ENCODE measurements at places on chromosomes 2 and 18. TPM values are rescaled to one million over a fixed set of nuclear protein-coding genes. Genes with fewer than 3 reads are reported as not detected.
A peak's percentile ranks its signal among the peaks of the same experiment; 100 is the strongest.

Gene RRM2
- 29.1 TPM for total RNA-seq

DNA sequence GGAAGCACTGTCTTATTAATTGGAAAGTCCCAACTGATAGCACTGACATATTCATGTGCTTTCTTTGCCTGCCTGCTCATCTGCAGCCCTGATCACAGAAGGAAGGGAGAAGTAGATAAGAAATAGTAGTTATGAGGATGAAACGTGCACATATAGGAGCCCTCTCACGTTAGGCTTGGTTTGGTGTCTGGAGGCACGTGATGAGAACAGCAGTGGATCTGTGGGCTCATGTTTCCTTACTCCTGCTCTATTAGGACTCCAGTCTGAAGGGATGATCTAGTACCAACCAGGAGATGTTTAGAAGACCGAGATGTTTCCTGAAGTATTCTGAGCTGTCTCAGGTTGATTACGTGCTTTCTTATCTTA lies 84.9 kb downstream of the MAP4K4 start:
- no peak for DNase-seq

Gene BCL11A
- total RNA-seq, result 0.64 TPM

GRCh38 chr2:196617430-196617829 lies 22.1 kb upstream of the CCDC150 start:
- no peak for DNase-seq

DNA sequence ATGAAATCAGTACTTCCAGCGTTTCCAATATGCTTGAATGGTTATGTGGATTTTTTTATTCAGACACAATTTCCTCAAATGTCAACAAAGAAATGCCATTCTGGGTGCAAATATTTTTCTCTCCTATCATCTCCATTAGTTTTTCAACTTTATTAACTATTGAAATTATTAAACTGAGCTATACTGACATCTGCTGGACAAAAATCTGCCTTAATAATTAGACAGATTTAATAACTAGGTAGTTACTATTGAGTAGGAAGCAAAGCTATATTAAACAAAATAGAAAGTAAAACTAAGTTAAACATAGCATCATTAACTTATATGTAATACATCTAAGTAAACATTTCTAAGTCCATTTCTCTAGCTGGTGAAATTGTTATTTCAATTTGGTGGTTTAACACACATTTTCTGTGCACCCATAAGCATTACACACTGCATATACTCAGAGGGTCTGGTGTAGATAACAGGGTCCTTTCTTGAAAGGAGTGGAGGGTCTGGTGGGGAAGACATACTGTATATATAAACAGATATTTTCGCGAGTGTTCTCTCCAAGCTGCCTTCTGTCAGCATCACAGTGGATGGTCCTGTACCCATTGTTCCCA lies 77.0 kb downstream of the LANCL1 start:
- peak; percentile 19 for DNase-seq

Gene PTPRM
- 32.3 TPM for total RNA-seq

- DNase-seq, result no peak
These were observed 127.8 kb downstream of the MBP start for GRCh38 chr18:77004555-77005380.

Gene CDH7
- total RNA-seq, result not detected

- DNase-seq, result no peak
These were observed 52.6 kb downstream of the IL1R2 start for GRCh38 chr2:102044235-102044896.

DNA sequence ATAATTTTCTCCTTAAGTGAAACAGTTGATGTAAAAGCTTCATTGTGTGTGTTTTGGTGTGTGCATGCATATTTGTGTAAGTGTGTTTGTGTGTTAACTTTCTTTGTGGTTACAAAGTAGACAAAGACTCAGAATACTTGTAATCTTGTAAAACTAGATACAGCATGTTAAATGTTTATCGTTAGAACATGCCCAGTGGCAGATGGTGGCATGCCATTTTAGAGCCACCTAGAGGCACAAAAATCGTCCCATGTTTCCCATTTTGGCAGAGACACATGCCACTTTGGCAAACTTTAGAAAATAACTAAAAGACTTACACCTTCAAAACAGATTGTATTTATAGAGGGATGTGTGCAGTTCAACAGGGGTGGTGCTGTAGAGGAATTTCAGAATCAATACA lies 224.1 kb downstream of the LRP1B start:
- DNase-seq, result no peak

Gene PIEZO2
- total RNA-seq, result 343 TPM

DNA sequence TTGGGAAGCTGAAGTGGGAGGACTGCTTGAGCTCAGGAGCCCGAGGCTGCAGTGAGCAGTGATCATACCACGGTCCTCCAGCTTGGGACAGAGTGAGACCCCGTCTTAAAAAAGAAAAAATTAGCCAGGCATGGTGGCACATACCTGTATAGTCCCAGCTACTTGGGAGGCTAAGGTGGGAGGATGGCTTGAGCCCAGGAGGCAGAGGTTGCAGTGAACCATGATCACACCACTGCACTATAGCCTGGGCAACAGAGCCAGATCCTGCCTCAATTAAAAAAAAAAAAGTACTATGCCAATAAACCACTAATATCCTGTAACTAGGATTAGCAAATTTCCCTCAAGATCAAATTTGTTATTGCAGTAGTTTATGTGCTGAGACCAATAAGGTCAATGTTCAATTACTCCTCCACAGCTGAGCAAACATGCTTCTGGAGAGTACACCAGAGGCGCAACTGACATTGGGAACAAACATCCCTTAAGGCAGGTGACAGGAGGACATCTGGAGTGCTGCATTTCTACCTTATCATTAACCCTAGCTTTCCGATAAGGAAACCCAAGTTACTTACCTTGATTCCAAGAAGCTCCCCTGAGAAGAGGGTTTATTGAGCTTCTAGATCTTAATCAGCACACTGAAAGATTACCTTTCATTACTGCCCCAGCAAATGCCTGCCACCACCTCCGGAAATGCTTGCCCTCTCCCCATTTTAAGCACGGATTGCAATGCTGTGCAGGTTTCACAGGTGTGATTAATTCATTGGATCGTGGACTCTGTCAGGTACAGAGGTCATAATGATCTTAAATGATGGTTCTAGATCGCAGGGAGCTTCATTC lies 26.2 kb downstream of the MGAT4A start:
- DNase-seq, result no peak

GRCh38 chr2:164722616-164723338 lies 101.5 kb upstream of the GRB14 start:
- DNase-seq, result peak; percentile 7

DNA sequence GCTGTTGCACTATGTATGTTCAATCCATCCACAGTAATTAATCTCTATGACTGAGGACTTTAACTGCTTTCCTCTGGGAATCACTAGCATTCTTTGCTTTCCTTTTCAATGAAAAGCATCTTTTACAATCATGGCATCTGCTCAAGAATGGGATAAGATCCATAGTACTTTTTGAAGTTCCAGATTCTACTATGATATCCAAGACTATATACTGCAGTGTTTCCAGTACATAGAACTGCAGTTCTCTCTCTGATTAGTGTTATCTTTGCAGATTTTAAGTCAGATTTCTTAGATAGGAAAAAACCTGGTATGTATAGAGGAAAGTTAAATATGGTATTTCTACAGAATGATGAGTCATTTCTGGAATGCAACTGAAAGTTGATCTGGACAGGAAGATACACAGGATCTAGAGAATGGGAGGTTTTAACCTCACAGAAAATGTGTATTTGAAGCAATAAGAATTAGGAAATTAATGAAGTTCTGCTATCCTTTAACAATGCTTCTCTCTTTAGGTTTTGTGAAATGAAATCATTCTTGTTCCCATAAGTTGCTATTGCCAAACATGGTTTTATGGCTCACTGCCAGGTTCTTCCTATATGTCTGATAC lies 670.7 kb downstream of the ERBB4 start:
- peak; percentile 75 for DNase-seq

DNA sequence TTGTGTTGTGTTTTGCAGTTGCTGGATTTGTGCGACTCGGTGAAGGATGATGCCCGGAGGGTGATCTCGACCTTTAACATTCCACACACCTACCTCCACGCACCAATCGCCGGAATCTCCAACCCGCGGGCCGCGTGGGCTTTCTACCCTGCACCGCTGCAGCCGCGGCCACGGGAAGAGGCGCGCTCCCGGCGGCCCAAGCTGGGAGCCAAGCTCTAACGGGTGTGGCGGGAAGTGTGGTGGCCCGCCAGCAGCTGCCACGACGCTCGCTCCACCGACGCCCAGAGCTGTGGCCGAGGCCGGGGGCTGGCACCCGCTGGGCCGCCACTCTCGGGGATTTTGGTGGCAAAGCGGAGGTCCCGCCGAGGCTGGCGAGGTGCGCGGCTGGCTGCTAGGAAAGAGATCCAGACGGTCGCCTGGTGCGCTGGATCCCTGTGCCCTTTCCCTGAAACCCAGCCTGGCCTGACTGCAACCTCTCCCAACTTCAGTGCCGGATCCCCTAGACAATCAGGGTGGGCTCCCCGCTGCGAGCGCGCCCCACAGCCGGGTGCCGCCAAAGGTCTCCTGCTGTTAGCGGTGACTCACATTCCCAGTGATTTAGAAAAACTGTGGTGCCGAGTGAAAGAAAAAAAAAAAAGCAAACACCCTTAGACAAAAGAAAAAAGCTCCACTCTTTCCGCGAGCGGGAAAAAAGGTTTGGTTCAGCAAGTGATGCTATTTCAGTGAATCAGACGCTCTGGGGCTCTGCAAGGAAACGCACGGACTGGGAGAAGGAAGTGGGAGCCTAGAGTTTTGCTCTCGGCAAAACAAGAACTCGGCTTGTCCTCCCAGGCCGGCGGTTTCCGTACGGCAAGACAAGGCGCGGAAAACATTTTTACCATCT lies 2.9 kb upstream of the BCL2L11 start:
- no peak for DNase-seq

DNA sequence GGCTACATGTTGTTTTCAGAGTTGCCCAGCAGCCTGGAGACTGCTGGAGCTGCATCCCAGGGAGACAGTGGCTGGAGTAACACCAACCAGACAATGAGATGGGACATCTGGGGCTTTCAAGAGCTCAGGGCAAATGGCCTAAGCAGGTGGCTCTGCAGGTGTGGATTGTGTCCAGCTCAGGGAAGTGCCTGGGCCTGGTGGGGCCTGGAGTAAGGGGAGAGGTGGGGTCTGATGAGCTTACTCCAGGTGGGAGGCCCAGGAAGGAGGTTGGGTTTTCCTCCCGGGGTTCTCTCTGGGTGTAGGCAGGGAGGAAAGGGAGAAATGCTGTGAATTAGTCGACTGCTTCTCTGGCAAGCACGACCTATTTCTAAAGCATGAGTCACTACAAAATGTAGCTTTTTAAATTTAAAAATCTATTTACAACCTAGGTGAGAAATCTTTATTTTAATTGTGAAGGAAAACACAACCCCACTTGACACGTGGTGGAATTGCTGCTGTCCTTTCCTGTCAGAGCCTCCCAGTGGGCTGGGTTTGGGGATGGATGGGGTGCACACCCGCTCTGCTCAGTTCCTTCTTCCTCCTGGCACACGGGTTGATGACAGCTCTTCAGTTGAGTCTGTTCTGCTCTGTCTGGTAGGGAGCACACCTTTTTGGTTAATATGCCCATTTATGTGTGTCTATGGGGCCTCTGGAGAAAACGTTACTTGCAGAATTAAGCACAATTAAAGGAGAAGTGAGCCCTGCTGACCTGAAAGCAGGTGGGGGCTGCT lies 81.6 kb downstream of the SH3RF3 start:
- DNase-seq, result no peak

GRCh38 chr2:168198476-168199207 lies 48.8 kb downstream of the STK39 start:
- DNase-seq, result no peak
